NCI-H1930 (cell line): ENCODE measurements at places on chromosomes 5 and 9.

DNA sequence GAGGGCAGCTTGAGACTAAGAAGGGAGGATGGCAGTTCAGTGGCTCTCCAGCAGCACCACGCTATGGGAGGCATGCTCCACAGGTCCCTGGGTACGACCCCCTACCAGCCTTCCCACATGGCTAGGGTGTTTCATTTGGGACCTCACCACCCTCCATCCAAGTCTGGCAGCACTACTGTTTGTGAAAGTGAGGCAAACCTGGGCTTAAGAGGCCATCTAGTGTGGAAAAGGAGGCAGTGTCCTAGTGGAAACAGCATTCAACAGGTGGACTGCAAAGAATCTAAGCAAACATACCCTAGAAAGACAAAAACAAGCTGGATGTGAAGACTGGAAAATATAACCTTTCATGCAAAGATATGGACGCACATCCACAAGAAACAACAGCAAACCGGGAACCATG lies 4.8 kb upstream of the C5orf47 start:
- DNase-seq = no peak

GRCh38 chr9:88724331-88724730 lies 189.4 kb downstream of the NXNL2 start:
- DNase-seq = no peak

DNA sequence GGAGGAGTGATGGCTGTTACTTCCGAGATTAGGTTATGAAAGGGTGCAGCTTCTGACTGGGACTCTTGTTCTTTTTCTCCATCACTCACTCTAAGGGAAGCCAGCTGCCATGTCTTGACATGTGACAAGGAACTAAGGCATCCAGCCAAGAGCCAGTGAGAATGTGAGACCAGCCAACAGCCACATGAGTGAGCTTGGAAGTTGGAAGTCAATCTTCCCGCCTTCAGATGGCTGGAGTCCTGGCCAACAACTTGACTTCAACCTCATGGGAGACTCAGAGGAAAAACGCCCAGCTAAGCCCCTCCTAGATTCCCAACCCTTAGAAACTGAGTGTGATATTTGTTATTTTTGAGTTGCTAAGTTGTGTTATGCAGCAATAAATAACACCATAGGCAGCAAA lies 201.1 kb downstream of the SNX18 start:
- no peak for DNase-seq

DNA sequence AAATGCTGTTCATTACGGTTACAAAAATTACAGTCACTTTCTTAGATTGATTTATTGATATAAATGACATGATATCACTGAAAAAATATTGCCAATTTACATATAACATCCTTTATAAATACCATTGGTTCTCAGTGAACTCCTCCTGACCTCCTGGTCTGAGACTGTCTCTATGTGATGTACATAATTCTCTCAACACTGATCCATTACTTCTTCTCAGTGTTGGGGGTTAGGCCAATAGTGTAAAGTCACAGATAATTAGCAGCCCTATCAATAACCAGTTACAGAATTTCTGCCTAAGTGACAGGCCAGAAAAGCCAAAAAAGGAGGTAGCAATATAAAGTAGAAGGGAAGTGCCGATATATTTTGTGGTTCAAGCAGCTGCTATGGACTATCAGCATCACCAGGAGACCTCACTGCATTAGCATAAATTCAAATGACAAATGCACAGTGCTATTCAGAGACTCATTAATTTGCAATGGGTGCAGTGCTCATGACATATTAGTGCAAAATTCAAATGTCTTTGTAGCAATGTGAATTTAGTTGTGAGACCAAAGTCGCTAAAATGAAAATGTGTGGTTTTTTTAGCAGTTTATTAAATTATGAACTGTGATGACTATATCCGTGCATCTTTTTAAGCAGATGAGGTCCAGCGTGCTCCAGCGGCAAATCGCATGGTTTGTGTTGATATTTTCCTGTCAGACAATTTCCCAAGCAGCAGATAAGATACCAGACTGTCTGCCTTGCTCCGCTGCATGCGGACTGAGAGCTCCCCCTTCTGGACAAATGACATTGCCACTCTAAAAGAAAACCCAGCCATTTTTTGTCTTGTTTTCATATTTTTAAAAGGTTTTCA lies 144.6 kb downstream of the CETN3 start:
- DNase-seq = peak; percentile 48

GRCh38 chr5:72324189-72324825 lies 4.1 kb downstream of the PTCD2 start:
- DNase-seq = no peak

- no peak for DNase-seq
Observed at GRCh38 chr5:62299600-62299999, 6.4 kb upstream of the KIF2A start.

GRCh38 chr9:82308836-82309235 lies 320.3 kb downstream of the SPATA31D1 start:
- DNase-seq = peak; percentile 92
